ENCODE measurements at places on chromosomes 7 and 10.

DNA sequence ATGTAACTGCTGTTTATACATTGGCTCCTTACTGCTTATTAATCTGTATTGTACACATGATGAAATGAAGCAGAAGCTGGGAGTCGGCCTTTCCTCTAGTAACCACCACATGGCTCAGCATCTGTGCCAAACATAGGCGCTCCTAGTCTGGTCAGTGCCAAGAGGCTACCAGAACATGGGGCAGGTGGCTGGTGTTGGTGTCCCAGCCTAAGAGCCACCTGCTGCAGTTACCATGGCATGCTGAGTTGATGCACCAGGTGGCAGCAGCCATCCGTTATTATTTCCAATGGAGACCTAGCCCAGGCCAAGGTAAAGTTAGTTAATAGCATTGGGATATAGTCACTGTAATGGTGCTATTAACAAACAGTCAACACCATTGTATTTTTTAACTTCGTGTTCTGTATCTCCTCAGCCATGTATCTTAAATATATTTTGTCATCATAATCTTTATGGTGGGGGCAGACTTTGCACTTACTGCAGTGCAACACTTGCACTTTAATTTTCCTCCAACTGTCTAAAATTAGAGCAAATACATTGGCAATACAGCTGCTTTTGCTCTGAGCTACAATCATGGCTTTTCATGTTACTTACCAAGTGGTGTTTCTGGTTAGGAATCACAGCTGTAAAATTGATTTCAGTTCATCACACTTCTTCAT, 33.1 kb downstream of the HBP1 start:
- no peak for DNase-seq

DNA sequence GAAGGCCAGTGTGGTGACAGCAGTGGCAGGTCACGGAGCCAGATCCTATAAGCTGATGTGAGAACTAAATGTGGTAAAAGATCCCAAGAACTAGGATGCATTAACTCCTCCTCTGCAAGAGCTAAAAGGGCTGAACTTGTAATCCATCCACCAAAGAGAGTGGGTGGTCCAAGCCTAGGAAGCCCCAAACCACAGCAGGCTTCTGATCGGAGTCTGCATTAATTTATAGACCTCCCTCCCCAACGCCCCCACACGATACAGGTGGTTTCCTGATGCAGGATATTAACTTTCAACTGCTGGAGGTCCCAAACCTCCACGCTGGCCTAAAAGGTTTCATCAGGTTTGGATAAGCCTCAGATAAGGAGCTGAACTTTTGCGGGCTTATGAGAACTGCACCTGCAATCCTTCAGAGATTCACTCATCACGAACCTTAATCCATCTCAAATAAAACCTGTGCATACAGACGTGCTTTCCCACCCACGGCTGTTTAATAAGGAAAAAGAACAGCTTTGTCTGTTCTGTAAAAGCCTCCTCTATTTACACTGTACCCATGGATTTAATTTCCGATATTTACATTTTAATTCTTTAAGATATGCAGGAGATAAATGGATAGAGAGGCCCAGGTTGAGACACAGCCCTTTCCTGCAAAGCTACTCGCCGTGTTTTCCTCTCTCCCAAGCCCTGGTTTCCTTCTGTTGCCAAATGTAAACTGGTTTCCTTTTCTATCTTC, 74.9 kb downstream of the GFRA1 start:
- DNase-seq, result no peak

- no peak for DNase-seq
These were observed 258.5 kb downstream of the HDAC9 start for GRCh38 chr7:18753972-18754610.

DNA sequence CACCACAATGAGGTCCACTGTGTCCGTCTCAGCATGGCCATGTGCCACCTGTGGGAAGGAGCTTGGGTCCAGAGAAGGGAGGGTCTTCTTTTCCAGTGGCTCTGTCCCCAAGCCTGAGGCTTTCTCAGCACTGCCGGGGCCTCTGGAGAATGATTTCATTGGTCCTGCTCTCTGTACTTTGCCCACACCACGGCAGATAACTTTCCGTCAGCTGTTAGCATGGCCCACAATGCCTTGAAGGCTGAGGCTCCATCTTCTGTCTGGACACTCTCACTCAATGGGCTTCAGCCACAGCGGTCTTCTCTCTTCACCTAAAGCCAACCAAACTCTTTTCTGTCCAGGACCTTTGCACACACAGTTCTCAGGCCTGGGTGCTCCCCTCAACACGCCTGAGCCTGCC, 192.5 kb downstream of the CXCL12 start:
- DNase-seq, result no peak

DNA sequence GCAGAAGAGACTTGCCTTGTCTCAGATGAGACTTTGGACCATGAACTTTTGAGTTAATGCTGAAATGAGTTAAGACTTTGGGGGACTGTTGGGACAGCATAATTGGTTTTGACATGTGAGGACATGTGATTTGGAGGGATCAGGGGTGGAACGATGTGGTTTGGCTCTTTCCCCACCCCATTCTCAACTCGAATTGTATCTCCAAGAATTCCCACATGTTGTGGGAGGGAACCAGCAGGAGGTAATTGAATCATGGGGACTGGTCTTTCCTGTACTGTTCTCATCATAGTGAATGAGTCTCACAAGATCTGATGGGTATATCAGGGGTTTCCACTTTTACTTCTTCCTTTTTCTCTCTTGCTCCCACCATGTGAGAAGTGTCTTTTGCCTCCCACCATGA, 229.7 kb upstream of the KCND2 start:
- DNase-seq, result no peak

DNA sequence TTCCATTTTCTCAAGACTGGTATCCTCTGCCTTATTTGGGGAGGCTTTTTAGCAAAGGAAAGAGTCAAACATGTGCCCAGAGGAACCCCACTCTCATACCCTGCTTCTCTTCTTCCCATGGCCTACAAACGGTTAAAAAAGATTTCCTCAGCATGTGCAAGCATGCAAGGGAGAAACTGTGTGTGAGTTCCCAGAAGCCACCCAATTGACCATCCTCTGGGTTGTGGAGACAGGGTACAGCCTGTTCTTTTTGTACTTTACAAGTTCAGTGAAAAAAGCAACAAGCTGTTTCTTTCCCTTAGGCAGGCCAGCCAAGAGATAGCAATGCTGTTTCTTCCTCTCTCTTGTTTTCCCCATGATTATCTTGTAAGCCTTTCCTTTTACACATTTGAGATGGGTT, 68.8 kb upstream of the MTPN start:
- no peak for DNase-seq

DNA sequence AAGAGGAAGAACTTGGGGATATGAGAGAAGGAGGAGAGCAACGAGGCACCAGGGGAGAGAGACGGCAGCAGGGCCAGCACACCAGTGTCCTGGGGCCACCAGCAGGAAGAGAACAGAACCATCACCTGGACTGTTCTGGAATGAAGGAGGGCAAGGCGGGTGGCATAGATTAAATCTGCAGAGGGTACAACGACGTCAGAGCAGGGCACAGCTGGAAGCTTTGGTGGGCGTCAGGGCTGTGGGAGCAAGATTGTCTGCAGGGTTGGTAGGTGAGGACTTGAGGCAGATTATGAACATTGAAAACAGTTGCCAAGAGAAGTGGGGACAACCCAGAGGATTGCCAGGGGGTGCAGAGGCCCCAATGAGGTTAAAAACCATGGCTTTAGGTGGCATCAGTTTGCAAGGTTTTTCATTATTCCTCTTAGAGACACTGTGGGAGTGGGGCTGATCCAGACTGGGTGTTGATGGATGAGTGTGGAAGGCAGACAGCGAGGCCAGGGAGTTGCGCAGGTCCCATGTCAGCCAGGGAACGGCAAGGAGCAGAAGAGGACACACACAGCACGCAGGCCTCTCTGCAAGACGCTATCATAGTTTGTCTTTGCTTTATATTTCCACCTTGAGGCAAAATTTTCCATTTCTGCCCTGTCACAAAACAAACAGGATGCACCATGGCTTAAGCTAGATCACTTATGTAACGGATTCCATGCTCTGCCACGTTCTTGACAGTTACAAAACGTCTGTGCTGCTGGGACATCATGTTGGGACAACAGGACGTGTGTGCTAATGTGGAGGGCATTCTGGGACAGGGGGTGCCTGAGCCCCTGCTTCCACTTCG, 52.5 kb upstream of the LEP start:
- DNase-seq, result no peak

DNA sequence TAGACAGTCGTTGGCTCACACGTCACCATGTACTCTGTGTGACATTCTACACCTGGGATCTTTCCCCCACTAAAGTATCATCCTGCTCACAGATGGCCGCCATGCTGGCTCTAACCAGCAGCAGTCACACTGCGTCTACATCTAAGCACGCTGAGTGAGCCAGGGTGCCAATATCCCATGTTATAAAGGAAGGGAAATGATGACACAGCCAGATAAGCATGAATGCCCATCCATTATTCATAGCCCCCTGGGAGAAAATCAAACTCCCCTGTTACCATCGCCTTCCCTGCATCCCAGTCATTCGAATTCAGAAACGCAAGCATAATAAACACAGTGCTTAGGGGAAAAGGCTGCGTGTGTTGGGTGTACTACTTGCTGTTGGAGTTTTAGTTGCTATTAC, 698.2 kb upstream of the AUTS2 start:
- DNase-seq, result no peak

DNA sequence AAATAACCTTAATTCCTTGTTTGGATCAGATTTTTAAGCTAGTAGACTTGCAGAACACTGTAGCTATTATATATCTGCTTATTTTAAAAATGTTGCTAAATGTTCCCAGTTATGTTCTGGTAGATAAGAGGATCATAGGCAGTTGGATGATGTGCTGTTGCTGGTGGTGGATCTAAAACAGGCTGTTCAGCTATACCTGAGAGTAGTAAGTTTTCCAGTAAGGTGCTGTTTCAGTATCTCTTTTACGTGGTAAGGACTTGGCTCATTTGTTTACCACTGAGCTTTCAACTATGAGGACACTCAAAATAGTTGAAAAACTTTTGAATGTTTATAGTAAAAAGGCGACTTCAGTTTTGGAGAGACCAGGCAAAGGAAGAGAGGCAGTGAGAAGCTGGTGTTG, 180.9 kb downstream of the CDK14 start:
- no peak for DNase-seq

DNA sequence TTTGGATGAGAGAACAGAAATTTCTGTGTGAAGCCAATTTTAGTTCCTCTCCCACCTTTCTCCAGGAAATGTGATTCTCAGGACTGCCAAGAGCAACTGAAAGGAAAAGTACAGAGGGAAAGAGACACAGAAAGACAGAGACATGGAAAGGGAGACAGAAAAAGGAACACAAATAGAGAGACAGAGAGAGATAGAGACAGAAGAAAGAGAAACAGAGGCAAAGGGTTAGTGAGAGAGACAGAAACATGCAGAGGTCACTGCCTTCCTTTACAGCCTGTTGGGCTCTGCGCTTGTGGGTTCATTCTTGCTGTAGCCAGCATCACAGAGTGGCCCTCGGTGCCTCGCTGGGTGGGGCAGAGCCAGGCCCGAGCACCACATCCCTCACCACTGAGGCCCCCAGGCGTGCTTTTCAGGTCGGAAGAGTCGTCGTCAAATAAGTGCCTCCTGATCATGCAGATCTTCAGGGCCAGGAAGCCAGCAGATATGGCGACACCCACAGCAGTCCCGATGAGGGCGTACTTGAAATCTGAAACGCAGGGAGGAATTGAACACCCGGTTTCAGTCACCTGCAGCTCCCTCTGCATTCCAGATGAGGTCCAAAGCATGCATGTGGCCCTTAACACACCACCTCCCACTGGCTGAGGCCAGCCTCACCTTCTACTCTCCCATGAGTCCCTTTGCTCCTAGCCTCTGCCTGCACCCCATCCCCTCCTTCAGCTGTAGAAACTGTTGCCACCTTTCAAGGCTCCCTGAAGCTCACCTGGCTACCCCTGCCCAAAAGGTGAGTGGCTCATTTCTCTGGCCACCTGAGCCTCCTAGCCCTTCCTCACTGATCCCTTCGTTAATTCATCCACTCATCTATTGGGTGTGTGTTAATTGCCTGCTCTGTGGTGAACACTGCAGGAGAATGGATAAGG, 21.4 kb downstream of the TMEM273 start:
- DNase-seq, result no peak

DNA sequence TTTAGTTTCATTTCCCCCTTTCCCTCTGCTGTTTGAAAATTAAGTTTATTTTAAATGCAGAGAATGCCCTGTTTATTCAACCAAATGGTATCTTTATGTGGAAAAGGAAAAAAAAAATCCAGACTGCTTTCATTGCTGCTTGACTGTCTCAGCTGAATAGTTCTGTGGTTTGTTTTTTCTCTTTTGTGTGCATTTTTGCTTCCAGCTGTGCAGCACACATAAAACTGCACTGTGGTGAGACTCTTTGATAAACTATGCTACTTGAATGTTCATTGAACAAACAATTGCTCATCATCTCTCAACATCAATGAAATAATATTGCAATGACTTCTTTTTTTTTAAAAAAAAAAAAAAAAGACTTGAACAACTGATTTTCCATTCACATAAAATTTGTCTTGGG, 78.6 kb upstream of the GLI3 start:
- no peak for DNase-seq

- DNase-seq, result no peak
These were observed 314.8 kb downstream of the POM121L12 start for GRCh38 chr7:53350241-53350640.

DNA sequence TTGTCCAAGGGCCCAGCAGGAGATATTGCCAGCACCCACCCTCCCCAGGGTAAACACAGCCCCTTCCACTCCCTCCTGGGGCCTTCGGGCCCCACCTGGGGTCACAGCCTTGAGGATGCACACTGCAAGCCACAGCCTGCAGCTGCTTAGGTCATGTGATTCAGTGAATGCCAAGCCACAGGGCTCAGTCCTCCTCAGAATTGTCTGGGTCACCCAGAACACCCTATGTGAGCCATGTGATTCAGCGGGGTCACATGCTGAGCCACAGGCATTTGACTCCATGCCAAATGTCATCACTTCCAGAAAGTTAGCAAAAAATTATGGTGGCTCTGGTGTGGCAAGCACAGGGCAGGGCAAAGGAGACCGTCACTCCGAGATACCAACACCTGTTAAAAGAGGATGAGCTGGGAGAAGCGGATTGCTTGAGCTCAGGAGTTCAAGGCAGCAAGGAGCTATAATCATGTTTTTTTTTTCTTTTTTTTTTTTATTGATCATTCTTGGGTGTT, 17.2 kb upstream of the PSAP start:
- no peak for DNase-seq

DNA sequence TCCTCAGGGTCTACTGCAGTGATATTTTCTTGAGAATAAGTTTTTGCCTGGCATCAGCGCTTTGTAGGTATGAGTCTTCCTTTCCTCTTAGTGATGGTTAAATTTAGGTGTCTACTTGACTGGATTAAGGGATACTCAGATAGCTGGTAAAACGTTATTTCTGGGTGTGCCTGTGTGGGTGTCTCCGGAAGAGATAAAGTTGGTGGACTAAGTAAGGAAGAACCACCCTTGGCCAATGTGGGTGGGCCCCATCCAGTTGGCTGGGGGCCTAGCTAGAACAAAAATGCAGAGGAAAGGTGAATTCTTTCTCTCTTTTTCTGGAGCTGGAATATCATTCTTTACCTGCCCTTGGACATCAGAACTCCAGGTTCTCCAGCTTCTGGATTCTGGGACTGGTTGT, 138.8 kb downstream of the ADCYAP1R1 start:
- DNase-seq, result no peak

Measured in activated T-helper 1 cell treated with Interleukin-2 at 50 U/mL for 16 hours (primary cell).